ENCODE measurements at places on chromosomes 5 and 9.

- no peak for DNase-seq
These were observed 131.6 kb downstream of the GOLPH3 start for GRCh38 chr5:32042551-32042961.

- DNase-seq = peak; percentile 81
These were observed 126.7 kb downstream of the PPP2R2B start for GRCh38 chr5:146751781-146752401.

GRCh38 chr5:87829217-87829551 is 416.5 kb upstream of the CCNH start:
- DNase-seq = no peak

- no peak for DNase-seq
These were observed 41.3 kb downstream of the EHMT1 start for GRCh38 chr9:137660144-137660543.

DNA sequence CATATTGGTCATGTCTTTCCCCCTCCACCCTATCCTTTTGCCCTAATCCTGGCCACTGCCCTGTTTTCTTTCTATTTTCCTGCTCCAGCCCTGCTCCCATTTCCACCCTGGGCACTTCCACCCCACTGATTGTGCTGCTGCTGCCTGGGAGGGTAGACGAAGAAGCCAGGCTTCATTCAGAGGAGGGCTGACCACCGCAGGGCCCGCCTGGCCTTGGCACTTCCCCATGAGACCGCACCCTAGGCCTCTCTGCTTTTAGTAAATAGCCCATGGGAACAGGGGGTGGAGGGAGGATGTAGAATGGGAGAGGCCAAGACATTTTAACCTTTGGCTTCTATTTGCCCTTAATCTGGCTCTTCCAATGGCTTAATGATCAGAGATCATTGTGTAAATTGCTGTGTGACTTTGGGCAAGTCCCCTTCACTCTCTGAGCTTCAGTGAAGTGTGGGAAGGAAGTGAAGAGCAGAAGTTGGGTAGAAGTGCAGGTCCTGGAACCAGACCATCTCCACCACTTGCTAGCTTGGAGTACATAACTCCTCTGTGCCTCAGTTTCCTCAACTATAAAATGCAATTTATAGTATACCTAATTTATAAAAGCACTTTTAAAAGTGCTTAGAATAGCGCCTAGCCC is 13.6 kb upstream of the GPX3 start:
- no peak for DNase-seq

- no peak for DNase-seq
These were observed 82.1 kb downstream of the MAMDC2 start for GRCh38 chr9:70125621-70126263.

DNA sequence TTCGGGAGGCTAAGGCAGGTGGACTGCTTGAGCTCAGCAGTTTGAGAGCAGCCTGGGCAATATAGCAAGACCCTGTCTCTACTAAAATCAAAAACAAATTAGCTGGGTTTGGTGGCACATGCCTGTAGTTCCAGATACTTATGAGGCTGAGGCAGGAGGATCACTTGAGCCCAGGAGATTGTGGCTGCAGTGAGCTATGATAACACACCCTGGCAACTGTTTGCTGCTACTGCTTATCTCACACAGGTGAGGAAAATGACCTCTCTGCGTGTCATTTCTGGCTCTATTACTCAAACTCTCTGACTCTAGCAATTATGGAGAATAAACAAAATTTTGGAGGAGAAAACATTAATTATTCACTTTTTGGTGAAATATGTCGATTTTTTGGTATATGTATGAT is 45.3 kb upstream of the TMC1 start:
- no peak for DNase-seq

- DNase-seq = no peak
These were observed 93.0 kb downstream of the FGF18 start for GRCh38 chr5:171512397-171512796.

DNA sequence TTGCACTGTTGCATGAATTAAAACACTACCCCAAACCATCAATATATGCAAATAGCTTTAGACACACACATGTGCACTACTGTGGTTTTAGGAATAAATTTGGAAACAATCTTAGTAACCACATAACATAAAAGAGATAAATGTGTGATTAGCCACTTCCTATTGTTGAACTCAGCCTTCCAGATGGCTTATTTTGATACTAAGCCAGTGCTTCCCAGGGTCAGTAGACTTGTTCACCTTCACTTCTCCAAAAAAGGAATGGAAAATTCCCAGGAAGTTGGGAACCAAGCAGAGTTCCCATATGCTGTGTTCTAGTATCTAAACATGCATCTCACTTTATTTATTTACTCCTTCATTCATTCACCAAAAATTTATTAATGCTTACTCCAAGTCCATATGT is 47.8 kb downstream of the SVEP1 start:
- no peak for DNase-seq

- DNase-seq = no peak
These were observed 2.6 kb downstream of the FABP6 start for GRCh38 chr5:160231783-160232342.

DNA sequence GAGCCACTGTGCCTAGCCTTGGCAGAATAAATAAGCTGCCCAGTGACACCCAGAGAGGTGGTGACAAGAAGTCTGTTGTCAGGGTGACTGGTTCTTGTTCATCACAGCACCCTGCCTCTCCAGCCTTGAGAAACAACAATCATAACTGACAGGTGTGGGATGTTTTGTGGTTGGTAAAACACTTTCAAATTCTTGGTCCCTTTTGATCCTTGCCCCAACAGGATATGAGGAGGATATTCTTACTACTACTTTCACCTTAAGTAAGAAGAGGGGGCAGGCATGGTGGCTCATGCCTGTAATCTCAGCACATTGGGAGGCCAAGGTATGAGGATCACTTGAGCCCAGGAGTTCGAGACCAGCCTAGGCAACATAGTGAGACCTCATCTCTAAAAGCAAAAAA is 14.2 kb upstream of the FRRS1L start:
- DNase-seq = no peak

DNA sequence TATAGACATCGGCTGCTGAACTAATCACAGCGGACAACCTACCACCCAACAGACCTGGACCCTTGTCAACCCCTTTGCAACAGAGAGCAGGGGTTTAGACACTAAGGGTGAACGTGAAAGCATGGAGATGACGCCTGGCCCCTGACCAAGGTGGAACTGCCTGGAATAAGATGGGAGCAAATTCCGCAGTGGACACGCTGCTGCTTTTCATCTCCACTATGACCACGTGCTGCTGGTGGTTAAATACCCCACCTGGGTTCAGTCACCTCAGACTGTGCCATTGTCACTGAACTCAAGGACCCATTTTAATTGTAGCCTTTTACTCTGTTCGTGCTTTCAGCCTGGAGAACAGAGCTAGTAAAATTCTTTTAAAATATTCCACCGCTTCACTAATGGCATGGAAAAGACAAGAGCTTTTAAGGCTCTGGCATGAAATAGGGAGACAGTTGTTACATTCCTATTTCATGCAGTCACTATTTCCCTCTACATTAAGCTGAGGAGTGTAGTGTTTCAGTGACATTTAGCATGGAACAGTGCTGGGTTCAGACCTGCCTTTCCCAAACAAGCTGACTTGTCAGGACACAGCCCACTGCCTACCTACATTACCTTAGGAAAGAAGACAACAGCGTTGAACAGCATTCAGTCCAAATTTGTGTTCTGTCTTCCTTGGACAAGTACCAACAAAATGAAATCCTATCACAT is 96.8 kb downstream of the ANKRD18B start:
- no peak for DNase-seq

- DNase-seq = no peak
These were observed 787.3 kb upstream of the WWC1 start for GRCh38 chr5:167503926-167504720.

GRCh38 chr9:134502266-134502791 is 139.3 kb upstream of the COL5A1 start:
- no peak for DNase-seq

DNA sequence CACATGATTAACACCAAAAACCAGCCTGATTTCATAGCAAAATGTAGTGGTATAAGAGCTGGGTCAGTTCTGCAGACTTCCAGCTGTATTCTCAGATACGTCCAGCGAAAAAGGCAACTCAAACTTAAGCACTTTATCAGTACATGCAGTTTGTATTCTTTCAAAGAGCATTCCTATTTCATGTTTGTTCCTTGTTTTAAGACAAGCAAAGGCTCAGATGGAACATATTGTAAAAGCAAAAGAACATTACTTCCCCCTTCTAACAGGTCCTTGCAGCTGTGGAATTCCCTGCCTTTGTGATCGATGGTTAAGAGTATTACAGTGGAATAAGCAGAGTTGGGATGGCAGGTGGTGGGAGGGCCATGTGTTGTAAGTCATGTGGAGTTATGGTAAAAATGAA is 86.3 kb upstream of the GRHPR start:
- DNase-seq = peak; percentile 38

GRCh38 chr9:117768750-117769395 is 64.7 kb downstream of the TLR4 start:
- DNase-seq = no peak

DNA sequence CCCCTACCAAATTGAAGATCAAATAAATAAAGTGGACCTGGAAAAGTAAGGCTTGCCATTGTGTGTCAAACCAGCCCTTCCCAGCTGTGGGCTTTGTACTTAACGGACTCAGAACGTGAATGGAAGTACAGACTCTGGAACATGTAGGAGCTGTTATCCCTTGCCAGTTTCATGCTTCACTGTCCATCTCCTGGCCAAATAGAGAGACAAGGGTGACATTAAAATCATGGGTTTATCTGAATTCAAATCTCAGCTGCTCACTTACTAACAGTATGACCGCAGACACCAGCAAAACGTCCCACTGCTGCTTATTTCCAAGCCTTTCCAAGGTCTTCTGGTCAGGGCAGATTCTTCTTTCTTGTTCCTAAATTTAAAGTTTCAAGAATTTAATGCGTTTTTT is 52.2 kb downstream of the EXOSC2 start:
- no peak for DNase-seq

- peak; percentile 66 for DNase-seq
These were observed 72.4 kb upstream of the MPDZ start for GRCh38 chr9:13351778-13352386.

DNA sequence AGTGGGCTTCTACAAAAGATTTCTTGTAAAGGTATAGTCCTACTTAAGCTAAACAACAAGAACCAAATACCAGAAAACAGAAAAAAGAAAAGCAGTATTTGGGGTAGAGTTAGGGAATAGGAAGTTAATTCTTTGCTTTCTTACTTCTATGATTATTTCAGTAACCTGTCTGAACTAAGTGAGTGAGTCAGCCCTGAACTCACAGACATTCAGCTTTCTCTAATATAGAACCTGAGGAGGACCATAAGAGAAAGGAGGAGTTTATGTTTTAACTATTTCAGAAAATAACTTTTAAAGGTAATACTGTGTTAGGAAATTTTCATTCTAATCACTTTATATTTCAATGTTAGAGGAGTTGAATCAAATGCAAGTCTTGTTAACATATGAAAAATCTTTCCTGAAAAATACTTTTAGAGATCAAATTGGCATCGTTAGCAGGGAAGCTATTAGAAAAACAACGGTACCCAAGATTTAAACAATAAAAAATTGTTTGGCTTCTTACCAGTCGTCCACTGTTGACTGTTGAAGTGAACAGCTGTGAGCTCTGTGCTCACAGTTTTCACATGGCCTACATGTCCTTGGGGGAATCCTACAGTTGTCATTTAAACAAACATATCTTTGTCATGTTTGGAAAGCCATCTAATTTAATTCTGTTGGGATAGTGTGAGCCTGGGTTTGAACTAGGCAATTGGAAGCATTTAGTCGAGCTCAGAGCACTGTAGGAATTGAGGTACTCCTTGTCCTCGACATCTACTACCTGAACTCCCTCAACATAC is 19.9 kb upstream of the ZFAND5 start:
- DNase-seq = no peak

GRCh38 chr5:86403190-86403589 is 214.6 kb upstream of the COX7C start:
- DNase-seq = no peak

DNA sequence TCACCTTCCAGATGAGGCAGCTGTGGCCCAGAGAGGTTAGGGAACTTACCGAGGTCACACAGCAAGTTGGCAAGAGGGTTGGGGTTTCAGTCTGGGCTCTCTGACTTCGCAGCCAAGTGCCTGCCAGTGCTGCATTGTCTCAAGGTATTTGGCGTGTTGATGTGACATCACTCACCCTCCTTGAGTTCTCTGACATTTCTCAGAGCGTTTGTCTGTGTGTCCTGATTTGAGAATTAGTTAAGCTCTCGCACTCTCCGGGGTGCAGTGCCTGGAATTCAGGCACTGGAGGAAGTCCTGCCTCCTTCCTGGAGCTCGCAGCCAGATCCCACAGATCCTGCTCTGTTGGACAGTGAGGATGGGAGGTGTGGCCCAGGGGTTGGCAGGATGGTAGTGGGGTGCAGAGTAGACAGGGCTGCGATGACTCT is 25.7 kb downstream of the WWC1 start:
- DNase-seq = no peak

GRCh38 chr9:135249191-135249590 is 161.7 kb downstream of the OLFM1 start:
- DNase-seq = no peak

DNA sequence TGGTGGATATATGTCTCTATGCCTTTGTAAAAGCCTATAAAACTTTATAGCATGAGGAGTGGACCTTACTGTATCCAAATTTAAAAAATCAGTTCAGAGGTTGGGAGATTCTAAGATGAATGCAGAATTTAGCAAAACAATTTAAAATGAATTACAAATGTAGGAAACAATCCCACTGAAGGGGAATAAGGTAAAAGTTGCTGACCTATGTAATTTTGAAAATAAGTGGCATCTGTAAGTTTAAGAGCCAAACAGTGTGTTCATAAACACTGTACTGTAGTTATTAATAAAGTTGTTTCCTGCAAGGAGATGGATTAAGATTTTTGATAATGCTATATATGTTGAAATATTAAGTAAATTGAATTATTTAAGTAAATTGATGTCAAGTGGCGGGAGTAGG is 4.6 kb downstream of the IFNW1 start:
- no peak for DNase-seq

DNA sequence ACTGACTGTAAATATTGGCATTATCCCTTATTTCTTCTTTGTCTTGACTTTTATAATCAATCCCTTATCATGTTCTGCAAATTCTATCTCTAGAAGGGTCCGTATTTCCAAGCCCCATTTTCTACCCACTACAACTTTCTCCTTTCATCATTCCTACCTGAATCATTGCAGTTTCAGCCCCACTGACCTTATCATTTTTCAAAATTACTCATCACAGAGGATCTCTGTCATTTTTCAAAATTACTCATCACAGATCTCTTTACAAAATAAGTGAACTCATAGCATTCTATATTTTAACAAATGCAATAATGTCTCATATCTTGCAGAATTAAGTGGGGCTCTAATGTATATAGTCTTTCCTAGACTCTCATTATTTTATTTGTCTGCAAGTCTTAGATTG is 256.9 kb upstream of the COX7C start:
- no peak for DNase-seq

All from hematopoietic multipotent progenitor cell treated with erythropoietin and hydrocortisone succinate and interleukin-3 and kit ligand, for 4 days (in vitro differentiated cells).